ENCODE measurements at places on chromosomes 11 and 22.

DNA sequence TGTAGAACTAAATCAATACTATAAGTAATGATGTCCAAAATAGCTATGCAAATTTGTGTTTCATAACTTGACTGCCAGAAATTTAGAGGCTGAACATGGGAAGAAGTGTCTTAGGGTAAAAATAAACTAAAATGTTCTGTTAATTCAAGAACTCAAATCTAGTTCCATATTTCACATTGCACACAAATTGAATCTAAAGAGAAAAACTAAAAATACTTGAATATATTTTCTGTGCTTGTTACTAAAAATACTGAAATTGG lies 43.5 kb downstream of the FANCF start:
- DNase-seq = no peak

DNA sequence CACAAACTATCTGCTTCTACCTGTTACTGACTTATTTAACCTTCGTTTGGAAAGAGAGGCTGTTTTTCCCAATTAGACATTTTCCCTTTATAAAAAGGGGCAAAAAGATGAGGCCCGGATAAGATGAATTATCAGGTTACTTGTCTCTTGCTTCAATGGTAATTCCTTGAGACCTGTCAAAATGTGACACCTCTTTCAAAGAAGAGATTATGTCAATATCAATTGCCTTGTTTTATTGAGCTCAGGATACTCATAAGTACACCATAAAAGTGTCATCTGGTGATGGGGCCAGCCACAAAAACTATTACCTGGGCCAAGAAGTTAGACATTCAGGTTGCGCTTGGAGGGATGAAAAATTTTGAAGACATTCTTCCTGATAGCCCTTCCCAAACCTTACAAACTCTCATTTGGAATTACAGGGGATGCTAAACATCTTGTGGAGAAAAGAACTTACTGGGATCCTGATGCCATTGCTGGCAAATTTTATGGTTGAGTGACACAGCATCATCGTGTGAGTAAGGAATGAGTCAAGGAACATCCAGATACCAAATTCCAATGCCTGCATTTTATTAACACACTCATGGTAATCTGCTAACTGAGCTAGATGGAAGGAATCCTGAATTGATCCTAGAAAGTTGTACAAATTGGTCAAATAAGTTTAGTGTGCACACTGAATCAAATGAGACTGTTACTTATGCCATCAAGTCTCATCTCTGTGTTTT lies 1071.2 kb downstream of the LRRC4C start:
- no peak for DNase-seq

DNA sequence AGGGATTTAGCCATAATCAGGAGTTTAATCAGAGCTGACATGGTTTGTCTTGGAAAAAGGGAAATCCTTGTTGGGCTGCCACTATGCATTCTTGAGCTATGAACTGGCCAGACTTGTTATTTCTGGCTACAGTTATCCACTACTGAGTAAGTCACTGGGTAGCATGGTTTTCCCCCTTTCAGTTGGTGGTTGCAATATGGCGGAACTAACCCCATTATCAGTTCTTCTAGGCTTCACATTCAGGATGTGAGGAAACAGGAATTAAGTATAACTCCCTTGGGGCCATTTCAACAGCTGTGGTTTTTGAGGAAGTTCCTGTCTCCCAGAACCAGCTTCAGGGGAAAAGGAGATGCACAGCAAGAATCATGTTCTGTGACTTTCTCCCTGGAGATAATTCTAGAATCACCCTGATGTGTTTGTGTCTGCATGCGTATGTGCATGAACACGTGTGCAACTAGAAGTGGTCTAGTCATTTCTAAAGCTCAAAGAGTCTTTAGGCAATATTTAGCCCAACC lies 103.0 kb upstream of the CD44 start:
- no peak for DNase-seq

GRCh38 chr11:46727952-46728658 lies 9.1 kb downstream of the F2 start:
- no peak for DNase-seq

- DNase-seq = no peak
Observed at GRCh38 chr22:45551310-45552016, 48.8 kb downstream of the FBLN1 start.

DNA sequence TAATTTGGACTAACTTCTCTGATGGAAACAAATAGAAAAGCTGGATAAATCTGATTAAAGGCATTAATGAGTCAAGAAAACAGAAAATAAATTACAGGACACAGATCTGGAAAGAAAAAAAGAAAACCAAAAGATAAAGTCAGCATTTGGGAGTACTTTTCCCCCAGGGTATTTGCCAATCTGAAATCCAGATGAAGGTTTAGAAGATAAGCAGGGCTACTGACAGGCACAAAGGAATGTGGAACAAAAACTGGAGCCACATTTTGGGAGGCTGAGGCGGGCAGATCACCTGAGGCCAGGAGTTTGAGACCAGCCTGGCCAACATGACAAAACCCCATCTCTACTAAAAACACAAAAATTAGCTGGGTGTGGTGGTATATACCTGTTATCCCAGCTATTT lies 57.2 kb downstream of the SBF2 start:
- DNase-seq = no peak

- no peak for DNase-seq
Observed at GRCh38 chr11:106524436-106524835, 447.0 kb downstream of the AASDHPPT start.
